Heart left ventricle (tissue), 16 donors: ENCODE measurements at places on chromosomes 3 and 15. TPM values are rescaled to one million over a fixed set of nuclear protein-coding genes. Genes with fewer than 3 reads are reported as not detected.

DNA sequence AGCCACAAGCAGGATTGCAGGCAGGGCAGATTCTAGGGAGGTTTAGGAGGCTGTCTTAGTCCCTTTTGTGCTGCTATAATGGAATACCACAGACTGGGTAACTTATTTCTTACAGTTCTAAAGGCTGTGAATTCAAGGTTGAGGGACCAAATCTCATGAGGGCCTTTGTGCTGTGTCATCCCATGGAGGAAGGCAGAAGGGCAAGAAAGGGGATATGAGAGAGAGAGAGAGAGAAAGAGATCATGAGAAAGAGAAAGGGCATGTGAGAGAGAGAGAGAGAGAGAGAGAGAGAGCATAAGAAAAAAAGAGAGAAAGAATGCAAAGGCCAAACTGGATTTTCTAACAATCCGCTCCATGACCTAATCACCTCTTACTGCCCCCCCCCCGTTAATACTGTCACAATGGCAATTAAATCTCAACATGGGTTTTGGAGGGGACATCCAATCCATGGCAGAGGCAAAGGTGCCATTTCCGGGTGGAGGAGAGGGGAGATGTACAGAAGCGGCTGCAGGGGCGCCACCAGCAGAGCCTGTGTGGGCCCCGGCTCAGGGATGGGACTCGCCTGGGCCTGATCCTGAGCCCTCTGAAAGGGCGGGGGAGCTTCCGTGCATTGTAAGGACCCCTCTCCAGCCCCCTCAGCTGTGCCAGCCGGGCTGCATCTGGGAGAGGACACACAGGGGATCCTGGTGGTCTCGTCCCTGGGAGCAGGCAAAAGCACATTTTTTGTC, 20.5 kb downstream of the MRPS11 start:
- DNase-seq: peak; percentile 42

Gene MAP6D1
- 2.9 TPM for total RNA-seq

Gene DAG1
- total RNA-seq: 173 TPM

GRCh38 chr15:60373327-60373726, 24.5 kb downstream of the ANXA2 start:
- no peak for DNase-seq

Gene PEX5L
- total RNA-seq: 0.42 TPM

GRCh38 chr3:3799173-3800079, at the start of gene LRRN1:
TSS of gene LRRN1 (plus strand) at chr3:3799431. CDS start at chr3:3844642, 45,211 bp downstream.
- DNase-seq: peak; percentile 48

Gene ASB14
- total RNA-seq: 20.0 TPM

Gene UBP1
- total RNA-seq: 48.3 TPM

DNA sequence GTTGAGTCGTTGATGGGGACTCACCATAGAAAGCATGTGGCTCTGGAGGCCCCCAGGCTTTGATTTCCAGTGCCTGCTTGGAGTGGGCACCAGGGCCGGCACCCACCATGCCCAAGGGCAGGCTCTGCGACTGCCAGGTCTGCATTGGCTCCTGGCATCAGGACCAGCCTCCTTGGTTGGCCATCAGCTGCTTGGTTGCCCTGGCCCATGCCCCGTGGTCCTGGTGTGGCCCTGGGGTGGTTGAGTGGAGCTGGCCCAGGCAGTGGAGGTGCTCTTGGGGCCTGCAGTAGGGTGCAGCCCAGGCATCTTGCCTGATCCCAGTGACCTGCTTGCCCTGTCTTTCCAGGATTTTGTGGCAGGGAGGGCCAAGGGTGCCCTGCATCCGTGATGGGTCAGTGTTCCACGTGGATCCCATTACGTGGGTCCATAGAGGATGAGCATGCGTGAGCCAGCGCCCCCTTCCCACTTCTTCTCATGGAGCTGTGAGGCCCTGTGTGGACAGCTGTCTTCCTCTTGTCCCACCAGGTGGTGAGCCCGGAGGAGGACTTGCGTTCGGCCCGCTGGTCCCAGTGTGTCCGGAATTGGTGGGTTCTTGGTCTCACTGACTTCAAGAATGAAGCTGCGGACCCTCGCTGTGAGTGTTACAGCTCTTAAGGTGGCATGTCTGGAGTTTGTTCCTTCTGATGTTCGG, 187.0 kb downstream of the UBE3A start:
- DNase-seq: no peak
